Sciatic nerve (tissue), 2 donors: ENCODE measurements at places on chromosomes 6 and 20.

DNA sequence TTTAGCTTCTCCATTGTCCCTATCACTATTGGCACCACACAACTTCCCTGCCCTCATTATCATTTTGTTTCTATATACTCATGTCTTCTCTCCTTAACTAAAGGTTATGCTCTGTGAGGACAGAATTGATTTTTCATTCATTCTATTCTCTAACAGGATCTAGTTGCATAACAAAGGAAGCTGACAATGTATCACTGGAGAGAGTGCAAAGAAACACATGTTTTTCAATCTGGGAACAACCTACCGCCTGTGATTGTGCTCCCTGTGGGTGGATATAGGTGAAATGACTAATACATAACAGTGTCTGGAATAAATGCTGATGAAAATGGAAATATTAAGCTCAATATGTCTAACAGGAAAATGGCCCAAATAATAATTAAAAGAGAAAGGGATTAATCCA, 56.6 kb downstream of the COL12A1 start:
- DNase-seq: no peak

- DNase-seq: no peak
Observed at GRCh38 chr6:105400501-105400900, 2.4 kb downstream of the PREP start.

- no peak for DNase-seq
Observed at GRCh38 chr20:47914792-47915191, 129.5 kb upstream of the SULF2 start.

DNA sequence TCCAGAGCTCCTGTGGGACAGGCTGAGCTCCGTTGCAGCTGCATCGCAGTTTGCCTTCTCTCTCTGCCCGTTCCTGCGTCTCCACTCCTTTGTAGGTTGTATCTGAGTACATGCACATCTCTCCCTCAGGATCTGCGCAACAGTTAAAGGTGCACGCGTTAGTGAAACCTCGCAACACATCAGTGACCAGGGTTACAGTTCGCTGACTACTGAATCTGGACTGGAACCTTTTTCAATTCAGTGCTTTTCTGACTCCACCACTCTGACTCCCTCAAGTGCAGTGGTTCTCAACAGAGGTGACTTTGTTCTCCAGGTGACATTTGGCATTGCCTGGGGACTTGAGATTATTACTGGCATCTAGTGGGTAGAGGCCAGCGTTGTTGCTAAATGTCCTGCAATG, 44.0 kb downstream of the UST start:
- DNase-seq: no peak

DNA sequence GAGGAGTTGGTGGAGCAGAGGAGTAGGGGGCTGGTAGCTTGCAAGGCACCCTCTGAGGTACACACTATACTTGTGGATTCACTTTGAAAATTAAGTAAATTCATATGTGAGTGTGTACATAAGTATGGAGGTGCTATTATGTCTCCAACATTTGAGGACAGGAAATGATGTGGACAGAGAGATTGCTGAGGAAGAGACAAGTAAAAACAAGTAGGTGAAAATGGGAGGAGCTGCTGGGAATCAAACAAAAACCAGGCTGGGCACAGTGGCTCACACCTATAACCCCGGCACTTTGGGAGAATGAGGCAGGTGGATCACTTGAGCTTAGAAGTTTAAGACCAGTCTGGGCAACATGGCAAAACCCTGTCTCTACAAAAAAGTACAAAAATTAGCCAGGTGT, 69.2 kb upstream of the LYRM2 start:
- no peak for DNase-seq

DNA sequence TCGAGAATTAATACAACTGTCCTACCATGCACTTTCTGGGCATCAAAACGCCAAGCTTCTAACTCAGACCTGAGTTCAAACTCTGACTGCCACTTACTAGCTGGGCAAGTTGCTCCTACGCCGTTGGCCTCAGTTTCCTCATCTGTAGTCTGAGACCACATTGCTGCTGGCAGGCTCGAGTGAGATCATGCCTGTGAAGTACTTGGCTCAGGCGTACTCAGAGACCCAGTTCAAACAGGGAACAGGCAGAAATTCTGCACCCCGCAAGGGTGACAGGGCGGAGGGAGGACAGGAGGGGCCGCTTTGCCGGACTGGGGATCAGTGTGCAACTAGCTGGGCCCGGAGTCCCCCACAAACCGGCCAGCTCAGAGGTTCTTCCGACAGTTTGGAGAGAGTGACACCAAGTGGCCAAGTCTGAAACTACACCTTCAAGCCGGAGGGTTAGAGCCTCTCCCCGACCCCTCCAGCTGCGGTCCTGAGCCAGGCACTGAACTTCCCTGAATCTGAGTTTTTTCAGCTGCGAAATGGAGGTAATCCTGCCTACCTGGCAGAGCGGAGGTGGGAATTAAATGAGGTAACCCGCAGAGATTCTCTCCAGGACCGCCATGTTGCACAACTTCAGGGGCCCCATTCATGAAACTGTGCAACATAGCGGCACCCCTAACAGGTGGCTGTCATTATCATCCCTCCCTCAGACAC, 46.0 kb upstream of the PTPN1 start:
- peak; percentile 77 for DNase-seq

DNA sequence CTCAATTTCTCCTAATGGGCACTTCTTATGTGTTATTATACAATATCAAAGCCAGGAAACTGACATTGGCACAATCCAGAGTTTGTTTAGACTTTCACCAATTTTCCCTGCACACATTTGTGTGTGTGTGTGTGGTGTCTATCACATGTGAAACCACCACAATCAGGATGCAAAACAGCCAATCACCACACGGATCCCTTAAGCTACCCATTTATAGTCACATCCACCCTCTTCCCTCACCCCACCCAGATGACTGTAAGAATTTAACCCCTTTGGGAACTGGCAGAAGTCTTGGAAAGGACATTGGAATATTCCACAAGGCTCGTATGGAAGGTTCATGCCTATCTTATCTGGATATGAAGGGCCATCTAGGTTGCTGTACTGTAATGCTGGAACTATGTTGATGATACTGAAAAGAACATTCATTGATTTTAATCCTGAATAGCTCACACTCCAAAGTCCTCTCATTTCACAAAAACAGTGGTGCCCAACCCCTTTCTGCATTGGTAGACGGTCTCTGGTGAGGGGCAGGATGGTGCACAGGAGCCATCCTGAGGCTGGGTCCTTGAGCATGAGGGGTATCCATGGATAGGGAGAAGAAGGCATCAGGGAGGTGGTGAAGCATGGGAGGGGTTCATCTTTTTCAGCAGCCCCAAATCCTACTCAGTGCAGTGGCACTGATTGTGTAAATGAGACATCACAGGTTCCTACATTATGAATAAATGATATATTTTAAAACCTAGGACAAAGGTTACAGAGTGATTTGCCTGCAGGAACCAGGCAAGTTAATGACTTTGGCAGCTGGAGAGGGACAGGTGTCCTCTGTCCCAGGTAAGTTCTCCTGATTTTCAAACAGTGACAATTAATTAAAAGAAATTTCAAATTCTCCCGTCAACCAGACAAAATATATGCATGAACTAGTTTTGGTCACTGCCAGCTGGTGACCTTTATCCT, 12.1 kb upstream of the CTCFL start:
- DNase-seq: no peak

- peak; percentile 53 for DNase-seq
Observed at GRCh38 chr20:709991-710779, 34.6 kb upstream of the SCRT2 start.

DNA sequence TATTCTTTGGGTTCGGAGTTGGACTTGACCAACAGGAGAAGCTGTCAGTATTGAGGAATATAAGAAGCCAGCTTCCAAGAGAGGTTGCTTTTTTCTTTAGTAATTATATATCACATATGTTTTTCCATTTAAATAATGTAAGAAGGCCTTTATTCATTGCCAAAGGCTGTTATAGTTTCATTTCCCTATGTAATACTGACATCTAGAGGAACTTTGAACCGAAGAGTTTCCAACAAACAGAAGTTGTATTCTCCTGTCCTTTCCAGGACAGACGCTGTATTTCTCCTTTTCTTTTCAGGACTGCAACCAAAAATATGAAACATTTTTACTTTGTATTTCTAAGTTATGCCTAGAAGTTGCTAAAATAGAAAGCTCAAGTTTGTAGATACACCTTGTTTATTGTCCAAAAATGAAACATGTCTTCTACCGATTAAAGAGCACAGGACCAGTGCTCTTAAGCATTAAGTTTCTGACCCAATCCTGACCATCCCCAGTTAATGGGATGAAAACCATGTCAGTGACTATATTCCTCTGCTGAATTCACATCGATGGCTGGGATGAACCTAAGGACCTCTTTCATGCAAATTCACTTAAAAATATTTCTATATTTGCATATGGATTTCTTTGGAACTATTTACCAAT, 55.1 kb downstream of the MYLK4 start:
- no peak for DNase-seq

DNA sequence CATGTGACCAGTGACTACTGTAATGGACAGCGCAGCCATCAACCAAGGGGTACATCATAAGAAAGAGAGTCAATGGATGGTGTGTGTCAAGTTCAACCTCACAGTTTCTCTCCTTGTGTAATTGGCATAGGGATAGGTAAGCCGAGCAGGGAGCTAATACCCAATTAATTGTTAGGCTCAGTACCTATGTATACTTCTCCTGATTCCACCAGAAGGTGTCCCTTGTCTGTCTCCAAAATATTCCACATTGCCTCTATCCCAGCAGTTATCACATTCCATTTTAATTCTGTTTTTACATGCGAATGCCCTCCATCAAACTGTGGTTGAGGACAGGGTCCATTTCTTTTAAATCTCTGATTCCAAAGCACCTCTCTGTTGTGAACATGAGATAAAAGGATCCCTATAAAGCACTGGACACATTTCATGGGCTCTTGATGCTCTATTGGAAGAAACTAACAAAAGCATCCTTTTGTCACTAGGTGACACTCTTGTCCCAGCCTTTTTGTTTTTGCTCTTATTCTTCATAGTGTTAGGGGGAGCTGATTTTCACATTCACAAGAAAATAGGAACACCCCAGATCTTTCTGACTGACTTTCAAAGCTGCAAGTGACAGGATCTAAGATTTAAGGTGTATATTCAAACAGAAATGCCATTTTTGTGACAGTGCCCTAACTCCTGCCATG, 38.9 kb downstream of the FBXO9 start:
- no peak for DNase-seq

DNA sequence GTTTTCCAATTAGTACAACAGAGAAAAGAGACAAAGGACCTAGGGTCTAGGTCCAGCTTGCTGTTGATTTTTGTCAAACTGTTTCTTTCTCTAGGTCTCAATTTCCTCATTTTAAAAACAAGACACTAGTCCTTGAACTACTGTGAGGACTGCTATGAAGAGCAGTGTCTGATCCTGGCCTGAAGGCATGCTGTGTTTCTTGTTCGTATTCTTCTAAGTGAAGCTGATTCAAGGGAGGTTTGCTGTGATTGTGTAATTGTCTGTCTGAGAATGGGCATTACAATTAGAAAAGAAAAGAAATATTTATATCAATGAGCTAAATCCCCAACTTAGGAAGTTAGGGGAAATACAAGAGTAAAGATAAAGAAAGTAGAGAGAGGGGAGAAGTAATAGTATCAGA, 228.2 kb upstream of the SUPT3H start:
- DNase-seq: no peak

DNA sequence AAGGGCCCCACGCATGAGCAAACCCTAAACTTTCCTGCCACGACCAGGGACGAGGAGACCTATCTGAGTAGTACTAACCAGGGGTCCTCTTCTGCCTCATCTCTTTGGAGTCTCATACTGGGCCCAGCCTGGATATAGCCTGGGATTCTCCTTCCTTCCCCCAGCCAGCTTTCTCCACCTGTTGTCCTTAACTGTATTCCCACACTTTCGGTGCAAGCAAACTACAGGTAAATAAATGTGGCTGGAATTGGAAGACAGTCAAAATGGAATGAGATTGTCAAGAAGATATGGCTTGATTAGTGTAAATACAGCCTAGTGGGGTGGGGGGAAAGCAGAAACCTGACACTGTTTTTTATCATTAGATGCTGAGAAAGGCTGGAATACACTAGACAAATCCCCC, 23.5 kb upstream of the LY86 start:
- DNase-seq: no peak

- no peak for DNase-seq
Observed at GRCh38 chr20:37673444-37673843, 20.4 kb upstream of the CTNNBL1 start.

DNA sequence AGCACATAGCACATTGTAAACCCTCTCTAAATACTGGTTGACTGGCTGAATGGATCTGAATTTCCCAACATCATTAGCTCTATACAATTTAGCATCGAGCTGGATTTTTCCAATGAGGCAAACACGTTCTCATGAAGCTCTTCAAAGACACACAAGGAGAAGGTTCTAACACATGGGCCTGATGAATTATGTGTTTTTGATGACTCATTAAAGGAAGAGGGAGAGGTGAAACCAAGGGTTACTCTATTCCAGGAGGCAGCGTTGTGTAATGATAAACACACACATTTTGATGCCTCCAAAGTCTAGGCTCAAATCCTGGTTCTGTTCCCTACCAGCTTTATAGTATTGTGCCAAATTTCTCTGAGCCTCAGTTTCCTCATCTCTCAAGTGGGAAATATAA, 84.3 kb downstream of the PFDN4 start:
- DNase-seq: no peak

- DNase-seq: no peak
Observed at GRCh38 chr6:124670801-124671200, 291.4 kb upstream of the RNF217 start.

DNA sequence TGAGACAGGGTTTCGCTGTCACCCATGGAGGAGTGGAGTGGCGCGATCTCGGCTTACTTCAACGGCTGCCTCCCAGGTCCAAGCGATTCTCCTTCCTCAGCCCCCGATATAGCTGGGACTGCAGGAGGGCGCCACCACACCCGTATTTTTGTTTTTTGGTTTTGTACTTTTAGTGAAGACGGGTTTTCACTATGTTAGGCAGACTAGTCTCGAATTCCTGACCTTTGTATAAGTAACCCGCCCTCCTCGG, 115.4 kb upstream of the BTN3A2 start:
- no peak for DNase-seq

DNA sequence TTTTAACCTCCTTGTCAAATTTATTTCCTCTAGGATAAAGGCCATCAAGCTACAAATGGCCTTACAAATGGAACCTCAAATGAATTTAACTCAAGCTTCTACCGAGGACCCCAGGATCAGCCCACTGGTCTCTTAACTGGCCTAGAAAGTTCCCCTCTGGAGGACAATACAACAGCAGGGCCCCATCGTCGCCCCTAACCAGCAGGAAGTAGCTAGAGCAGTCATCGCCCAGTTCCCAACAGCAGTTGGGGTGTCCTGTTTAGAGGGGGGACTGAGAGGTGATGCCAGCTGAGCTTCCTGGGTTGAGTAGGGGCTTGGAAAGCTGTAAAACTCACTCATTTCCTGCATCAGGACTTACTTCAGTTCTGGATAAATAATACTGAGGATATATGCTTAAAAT, 25.6 kb downstream of the CEP85L start:
- no peak for DNase-seq

GRCh38 chr6:165659945-165660856, 2.8 kb downstream of the PDE10A start:
- DNase-seq: no peak

DNA sequence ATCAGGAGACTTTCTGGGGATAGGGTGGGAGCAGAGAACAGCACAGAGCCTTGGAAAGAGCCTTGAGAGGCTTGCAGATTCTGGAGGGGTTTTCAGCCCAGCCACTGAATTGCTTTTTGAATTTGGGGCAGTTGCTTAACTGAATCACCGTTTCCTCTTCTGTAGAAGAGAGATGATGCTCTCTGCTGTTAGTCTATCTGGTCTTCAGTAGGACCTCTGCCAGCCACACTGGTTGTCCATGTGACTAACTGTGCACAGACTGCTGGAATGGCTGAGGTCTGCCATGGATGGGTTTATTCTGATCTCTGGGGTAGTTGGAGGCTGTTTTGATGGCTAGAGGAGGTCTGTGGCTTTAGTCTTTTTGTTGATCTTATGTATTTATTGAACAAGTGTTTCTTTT, 21.4 kb upstream of the PRDM1 start:
- no peak for DNase-seq
